ENCODE measurements at places on chromosomes 12 and 14.
A peak's percentile ranks its signal among the peaks of the same experiment; 100 is the strongest.

- no peak for DNase-seq
These were observed 5.9 kb downstream of the GSG1 start for GRCh38 chr12:13097491-13098011.

DNA sequence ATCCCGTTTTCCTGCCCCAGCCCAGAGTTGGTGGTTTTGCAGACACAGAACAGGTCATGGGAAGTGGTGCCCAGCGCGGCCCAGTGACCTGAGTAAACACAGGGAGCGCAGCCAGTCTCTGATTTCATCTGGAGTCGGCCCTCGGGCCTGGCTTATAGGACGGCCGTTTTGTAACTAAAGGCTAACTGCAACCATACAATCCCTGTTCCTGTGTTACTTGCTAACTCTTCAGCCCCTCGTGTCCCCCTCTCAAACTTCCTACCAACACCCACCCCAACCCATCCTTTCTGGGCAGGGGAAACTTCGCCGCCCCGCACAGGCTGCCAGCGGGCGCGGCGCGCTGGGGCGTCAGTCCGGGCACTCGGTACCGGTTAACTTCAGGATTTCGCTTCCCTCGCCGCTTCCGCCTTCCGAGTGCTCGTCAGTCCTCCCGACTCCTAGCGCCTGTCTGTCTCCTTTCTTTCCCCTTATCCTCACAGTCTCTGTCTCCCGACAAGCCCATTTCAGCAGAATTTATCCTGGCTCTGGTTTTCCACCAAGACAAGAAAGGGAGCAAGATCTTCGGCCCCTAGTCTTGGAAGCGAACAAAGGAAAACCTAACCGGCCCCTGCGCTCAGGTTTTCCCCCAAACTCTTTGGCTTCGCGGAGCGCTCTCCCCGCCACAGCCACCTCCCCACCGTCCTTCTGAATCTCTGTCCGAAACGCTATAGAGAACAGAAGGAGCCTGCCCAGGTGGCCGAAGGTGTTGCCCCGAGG is 2.0 kb downstream of the SIX1 start:
- DNase-seq, result peak; percentile 41

- peak; percentile 33 for DNase-seq
These were observed 40.1 kb upstream of the CISTR start for GRCh38 chr12:53791735-53792326.

DNA sequence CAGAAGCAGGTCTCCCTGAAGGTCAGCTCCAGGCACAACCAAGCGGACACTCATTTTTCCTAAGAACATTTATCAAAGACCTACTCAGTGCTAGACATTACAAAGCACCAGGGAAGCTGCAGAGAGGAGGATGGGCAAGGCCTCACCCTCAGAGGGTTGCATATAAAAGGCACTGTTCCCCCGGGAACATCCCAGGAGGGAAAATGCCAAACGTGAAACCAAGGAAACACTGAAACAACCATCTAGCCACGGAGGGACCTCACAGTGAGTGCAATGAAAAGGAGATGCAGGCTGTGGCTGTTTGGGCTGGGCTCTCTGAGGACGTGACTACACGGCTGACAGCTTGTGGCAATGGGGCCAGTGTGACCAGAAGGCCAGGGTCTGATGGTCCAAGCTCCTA is 117.4 kb upstream of the VASH1 start:
- DNase-seq, result peak; percentile 36

- no peak for DNase-seq
These were observed 42.6 kb downstream of the UTP20 start for GRCh38 chr12:101322480-101322879.

DNA sequence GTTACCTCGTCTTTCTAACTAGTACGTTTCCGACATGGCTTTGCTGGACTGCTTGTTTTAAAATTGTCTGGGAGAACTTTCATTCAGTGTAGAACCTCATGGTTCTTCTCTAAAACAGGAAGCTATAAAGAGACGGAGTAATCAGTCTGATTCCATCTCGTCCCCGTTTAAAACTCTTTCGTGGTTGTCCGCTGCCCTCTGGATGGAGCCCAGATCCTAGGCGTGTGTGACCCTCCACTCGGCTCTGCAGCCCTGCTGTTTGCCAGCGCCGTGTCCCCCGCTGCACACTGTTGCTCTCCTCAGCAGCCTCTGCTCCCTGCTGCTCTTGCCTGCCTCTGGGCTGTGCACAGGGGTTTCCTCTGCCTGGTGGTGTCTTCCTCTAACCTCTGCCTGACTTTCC is 50.2 kb downstream of the SLC8B1 start:
- no peak for DNase-seq

DNA sequence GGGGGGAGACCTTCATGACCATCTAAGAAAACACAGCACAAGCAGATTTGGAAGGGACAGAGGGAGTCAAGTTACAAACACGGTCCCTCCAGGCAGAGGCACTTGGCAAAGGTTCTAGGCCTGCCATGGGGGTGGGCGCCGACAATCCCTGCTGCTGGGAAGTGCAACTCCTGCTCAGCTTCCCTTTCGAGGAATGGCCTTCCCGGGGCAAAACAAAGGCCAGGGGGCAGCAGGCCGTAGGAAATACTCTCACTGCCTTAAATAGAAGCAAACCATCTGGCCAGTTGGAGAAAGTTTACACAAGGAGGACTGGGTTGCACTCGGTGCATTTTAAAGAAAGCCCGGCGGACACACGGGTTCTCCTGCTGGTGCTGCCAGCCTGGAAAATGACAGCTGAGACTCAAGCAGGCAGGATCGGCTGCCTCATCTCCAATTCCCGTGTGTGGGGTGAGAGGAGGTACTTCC is 65.8 kb downstream of the ITPK1 start:
- DNase-seq, result no peak

- no peak for DNase-seq
These were observed 1151.0 kb downstream of the BCL11B start for GRCh38 chr14:98120831-98121464.

DNA sequence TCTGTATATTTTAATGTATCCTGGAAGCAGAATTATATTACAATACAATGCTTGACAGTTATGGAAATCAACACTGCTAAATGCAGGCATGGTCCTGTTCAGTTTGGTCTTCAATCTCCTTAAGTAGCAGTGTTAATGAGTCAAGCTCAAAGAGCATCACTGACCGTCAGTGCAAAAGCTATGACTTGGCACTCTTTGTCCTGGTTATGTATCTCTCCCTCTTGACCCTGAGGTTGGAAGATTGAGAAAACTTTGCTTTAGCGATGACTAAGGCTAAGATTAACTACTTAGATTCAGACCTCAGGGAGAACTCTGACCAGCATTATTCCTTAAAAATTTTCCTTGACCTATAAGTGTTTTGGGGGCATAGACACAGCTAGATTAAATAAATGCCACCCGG is 10.9 kb downstream of the CLEC7A start:
- DNase-seq, result no peak

DNA sequence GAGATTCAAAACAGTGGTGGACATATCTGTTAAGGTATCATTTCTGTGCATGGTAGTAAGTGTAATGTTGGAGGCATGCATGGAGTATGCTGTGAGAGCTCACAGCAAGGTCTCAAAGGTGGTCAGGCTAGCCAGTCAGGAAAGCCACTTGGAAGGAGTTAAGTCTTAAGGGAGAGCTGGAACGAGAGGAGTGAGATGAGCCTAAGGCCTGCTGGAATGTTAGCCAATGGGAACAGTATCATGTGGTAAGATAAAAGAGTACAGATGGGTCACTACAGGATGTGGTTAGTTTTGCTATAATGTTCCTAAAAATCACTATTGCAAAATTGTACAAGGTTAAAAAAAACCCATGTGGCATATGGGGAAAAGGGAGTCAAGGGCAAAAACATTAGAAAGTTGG is 311.7 kb upstream of the E2F7 start:
- DNase-seq, result no peak

- no peak for DNase-seq
These were observed 311.9 kb downstream of the DUSP6 start for GRCh38 chr12:89040146-89040964.

- no peak for DNase-seq
These were observed 98.6 kb downstream of the PELI2 start for GRCh38 chr14:56216626-56217379.

DNA sequence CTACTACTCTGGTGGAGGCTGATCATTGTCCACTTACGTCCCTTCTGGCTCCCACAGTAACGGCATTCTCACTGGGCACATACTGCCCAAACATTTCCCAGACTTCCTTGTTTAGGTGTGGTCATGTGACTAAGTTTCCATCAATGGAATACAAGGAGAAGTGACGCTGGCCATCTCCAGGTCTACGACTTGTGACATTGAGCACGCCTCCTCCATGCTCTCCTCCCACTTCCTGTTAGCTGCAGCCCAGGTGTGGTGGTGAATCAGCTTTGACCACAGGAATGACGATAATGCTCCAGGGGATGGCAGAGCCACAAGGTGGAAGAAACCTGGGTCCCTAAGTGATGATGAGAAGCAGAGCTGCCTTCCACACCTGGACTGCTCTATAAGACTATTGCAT is 6.0 kb upstream of the SLC24A4 start:
- DNase-seq, result no peak

- DNase-seq, result no peak
These were observed 456.9 kb upstream of the MGAT4C start for GRCh38 chr12:86713121-86713520.

DNA sequence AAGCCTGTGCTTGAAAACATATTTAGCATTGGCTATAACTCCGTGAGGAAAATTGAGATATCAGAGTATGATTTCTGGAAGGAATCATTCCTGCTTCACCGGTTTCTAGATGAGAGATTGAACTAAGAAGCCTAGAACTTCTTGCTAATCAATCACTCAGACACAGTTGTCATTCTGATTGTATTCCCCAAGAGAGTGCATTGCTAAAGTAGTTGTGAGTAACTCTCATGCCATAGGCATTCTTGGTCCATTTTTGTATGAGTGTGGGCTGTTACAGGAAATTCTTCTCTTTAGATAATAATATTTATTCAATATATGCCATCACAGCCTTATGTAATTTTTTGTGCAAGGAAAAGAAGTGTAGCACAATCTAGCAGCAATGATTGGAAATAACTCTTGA is 893.3 kb upstream of the MDGA2 start:
- DNase-seq, result no peak

DNA sequence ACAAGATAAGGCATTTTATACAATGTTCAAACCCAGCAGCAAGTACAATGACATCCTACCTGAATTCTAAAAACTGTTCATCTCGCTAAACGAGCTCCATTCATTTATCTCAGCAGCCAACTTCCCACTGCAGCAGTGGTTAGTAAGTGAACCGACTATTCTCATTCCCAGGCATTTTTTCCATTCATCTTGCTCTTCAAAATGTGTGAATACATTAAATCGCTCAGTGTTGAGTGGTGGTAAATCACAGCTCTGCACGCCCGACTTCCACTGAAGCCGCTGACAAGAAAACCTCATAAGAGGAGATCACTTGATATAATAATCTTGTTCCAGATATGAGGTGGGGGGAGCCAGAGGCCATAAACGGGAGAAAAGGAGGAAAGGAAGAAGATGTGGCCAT is 746.2 kb upstream of the USP15 start:
- DNase-seq, result no peak

DNA sequence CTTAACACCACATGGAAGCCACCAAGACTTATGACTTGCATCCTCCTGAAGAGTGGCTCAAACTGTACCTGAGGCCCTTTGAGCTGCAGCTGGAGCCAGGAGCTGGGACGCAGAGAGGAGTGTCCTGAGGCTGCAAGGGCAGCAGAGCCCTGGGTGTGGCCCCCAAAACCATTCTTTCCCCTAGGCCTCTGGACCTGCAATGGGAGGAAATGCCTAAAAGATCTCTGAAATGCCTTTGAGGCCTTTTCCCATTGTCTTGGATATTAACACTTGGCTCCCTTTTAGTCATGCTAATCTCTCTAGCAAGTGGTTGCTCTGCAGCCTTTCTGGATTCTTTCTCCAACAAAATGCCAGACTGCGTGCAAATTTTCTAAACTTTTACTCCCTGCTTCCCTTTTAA is 156.1 kb downstream of the SLC38A4 start:
- no peak for DNase-seq

- DNase-seq, result no peak
These were observed 27.2 kb downstream of the JDP2 start for GRCh38 chr14:75454963-75455546.

- no peak for DNase-seq
These were observed 99.1 kb upstream of the TMTC1 start for GRCh38 chr12:29882846-29883245.

- DNase-seq, result no peak
These were observed 1.9 kb downstream of the LRRK2 start for GRCh38 chr12:40226705-40227104.

GRCh38 chr12:94172031-94172430 is 23.7 kb downstream of the PLXNC1 start:
- DNase-seq, result no peak

DNA sequence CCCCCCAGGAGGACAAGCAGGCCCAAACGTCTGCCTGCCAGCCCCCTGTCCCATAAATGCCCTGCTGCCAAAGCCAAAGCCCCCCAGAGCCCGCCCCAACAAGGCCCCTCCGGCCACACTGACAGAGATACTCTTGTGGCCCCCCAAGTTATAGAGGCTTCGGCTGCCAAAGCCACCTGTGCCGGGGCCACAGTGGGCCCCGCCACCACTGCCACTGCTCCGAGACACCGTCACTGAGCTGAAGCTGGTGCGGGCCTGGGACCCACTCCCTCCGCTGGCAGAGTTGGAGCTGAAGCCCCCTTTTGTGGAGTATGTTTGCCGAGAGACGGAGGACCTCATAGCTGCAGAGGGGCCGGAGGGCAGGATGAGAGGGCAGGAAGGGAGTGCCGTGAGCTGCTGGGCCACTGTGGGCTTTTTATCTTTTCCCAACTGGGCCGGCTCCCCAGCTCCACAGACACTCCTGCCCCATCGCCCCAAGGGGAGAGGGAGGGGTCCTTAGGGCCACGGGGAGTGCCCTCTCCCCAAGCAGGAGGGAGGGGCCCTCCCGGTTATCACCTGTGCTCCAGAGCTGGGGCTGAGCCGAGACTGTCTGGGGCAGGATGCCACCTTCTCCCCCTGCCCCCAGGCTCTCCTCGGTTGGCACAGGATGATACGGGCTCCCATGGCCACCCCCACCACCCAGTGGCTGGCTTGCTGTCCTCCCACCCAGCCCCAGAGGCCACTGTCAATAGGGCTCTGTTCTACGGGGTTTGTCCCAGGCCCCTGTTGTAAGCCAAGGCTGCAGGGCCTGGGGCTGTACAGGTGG is at the start of gene KRT79:
Gene KRT79, minus strand, starts transcription at position 390 of the 805 bp plus-strand sequence. Its CDS starts 51 bp downstream, at position 339.
- DNase-seq, result no peak

DNA sequence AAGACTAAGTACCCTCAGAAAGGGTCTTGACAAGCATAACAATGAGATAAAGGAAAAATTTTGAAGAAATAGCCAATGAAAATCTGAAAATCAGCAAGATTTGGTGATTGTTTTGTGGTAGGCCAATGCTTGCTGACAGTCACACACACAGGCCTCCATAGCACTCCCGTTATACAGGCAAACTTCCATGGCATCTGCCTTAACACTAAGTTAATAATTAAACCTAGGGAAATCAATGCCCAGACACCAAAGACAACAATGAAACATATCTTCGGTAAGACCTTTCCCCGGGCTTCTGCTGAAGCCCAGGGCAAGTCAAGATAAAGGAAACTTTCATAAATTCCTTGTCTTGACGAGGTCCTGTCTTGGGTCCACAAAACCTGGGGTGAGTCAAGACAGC is 18.6 kb upstream of the RERGL start:
- DNase-seq, result no peak

DNA sequence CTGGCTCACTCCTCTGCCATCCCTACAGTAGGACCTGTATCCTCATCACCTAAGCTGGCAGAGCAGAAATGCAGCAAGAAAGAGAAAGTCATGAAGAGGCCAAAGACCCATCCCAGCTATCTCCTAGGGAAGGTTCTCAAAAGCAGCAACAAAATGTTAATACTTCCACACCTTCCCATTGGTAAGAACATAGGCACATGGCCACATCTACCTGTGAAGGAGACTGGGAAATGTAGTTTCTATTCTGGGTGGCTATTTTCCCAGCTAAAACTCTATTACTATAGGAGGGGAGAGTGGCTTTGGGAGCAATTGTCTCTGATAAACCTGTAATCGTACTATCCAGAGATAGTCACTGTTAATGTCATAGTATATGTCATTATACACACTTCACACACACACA is 13.7 kb upstream of the EIF2B2 start:
- DNase-seq, result no peak
